Central memory CD8-positive, alpha-beta T cell (primary cell): ENCODE measurements at places on chromosomes 11 and 22.

GRCh38 chr11:93717501-93717900, 23.8 kb downstream of the TAF1D start:
- peaks cover 19% of the 10 kb centered on the region for H3K36me3 ChIP-seq
- no peak for DNase-seq
- H3K4me1 ChIP-seq = peaks cover 23% of the 10 kb centered on the region
- peak overlapping the region; percentile 75 for H3K27ac ChIP-seq
- no peak overlapping the region for H3K4me3 ChIP-seq

- no peak overlapping the region for H3K4me3 ChIP-seq
- H3K36me3 ChIP-seq = peaks cover 1% of the 10 kb centered on the region
- H3K27ac ChIP-seq = no peak overlapping the region
These were observed 155.2 kb downstream of the TRIM29 start for GRCh38 chr11:119982517-119983239.

DNA sequence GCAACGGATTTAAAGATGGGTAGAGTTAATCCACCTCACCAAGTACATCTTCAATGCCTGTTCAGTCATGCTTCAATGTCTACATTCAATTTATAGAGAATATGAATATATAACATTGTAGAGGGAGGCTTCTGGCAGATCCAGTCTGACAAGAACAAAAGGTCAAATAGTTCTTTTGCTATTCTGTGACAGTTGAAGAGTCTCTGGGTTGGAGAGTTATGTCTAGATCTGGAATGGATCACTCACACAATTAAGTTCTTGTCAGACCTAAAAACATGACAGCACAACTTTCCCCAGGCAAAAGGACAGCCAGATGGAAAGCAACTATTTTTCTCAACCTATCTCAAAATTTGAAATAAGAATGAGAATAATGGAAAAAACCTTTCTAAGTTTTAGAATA, 15.3 kb upstream of the GAB2 start:
- no peaks in the 10 kb centered on the region for H3K4me1 ChIP-seq
- H3K27ac ChIP-seq = no peak overlapping the region
- DNase-seq = no peak
- no peak overlapping the region for H3K4me3 ChIP-seq
- peaks cover 6% of the 10 kb centered on the region for H3K36me3 ChIP-seq

DNA sequence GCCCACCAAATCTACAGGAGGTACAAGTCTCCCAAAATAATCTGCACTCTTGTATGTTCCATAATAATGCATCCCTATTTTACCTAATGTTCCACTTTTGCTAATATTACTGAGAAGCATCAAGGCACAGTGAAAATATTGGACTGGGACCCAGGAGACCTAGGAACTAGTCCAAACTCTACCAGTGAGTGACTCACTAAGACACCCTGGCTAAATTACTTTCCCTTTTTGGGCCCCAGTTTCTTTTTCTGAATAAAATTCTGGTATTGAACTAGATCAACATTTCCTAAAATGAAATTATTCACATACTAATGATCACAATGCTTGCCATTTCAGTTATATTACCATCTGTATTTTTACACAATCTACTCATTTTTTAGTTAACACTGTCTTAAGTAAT, 19.6 kb downstream of the THAP12 start:
- H3K4me1 ChIP-seq = peaks cover 18% of the 10 kb centered on the region
- peaks cover 34% of the 10 kb centered on the region for H3K36me3 ChIP-seq
- H3K27me3 ChIP-seq = no peaks in the 10 kb centered on the region
- H3K27ac ChIP-seq = no peak overlapping the region
- DNase-seq = no peak

DNA sequence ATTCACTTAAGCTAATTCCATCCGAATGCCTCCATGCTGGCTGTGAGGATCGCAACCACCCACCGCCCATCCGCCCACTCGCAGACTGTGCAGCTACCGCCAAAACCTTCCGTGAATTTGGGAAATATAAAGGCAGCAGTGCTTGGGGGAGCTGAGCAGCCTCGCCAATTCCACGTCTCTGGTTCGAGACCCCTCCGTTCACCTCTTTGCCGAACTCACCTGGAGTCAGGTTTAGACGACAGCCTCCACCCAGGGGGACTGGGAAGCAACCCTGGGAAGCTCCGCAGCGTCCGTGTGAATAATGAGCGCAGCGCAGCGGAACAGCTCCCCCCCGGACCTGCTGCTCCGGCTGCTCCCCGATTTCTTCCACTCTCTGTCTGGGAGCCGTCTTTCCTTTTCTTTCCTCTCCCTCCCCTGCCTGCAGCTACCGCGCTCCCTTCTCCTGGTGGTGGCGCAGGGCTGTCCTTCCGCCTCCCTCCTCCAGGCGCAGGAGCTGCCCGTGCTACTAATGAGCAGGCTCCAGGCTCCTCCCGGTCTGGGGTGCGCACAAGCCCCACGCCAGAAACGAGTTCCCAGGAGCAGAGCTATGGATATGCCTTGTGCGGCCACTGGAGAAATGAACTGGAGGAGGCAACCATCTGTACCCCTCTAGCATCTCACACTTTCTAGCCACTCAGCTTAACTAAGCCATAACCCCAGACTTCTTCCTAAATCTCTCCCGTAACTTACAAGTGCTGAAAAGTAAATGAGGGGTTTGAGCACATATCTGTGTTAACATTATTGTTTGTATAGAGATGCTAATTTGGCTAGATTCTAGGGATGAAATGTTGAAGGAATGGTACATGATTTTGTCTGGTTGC, 107.3 kb downstream of the XKR3 start:
- peaks cover 5% of the 10 kb centered on the region for H3K4me1 ChIP-seq
- DNase-seq = no peak
- H3K4me3 ChIP-seq = no peak overlapping the region
- H3K36me3 ChIP-seq = no peaks in the 10 kb centered on the region

DNA sequence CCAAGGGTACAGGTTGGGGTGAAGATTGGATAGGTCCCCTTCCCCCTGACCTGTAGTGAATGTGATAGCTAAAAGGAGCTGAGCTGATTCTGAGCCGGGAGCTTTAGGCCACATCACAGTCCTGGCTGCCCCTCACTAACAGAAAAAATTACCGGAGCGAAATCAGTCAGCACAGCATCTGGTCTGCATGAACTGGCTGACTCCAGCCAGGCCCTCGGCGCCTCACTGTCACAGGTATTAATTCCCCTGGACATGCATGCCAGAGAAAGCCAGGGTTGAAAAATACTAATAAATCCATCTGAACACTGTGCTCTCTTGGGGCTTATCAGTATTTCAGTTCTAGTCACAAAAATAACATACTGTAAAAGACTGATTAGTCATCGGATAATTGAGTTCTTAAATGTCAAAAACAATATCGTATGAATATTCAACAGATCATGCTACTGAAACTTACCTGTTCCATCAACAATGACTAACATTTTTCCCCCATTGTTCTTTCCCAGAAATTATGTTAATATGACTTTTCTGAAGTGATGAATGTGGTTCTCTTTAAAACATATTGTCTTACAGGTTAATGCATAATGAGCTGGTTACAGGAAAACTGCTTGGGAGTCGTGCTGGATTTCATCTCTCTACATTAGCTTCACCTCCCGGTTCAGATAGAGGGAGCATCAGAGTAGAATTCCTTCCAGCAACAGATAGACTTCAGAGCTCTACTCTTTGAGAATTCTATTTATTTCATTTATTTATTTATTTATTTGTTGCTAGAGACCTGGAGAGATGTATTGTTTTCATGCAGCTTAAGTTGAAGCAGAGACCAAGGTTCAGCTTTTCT, 387.7 kb downstream of the NXPE2 start:
- no peaks in the 10 kb centered on the region for H3K4me1 ChIP-seq
- H3K4me3 ChIP-seq = no peak overlapping the region
- peaks cover 46% of the 10 kb centered on the region for H3K27me3 ChIP-seq
- no peak overlapping the region for H3K27ac ChIP-seq
- DNase-seq = no peak
